ENCODE measurements at places on chromosomes 4 and X.

DNA sequence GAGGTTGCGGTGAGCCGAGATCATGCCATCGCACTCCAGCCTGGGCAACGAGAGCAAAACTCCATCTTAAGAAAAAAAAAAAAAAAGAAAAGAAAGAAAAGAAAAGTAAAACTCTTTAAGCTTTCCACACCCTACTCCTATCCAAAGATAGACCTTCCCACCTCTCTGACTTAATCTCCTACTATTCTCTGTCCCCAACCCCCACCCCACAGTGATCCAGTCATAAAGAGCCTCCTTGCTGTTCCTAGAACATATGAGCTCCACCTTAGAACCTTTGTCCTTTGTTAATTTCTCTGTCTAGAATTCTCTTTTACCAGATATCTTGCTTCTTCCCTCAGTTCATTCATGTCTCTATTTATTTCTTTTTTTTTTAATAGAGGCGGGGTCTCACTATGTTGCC lies 30.1 kb upstream of the MSN start:
- H3K36me3 ChIP-seq, result no peaks in the 10 kb centered on the region
- no peaks in the 10 kb centered on the region for H3K4me1 ChIP-seq
- no peak overlapping the region for H3K4me3 ChIP-seq
- no peak for DNase-seq
- H3K27me3 ChIP-seq, result no peaks in the 10 kb centered on the region

GRCh38 chrX:101659601-101660063 lies at the start of gene ARMCX2:
Gene ARMCX2 (minus strand): TSS chrX:101659850. CDS start chrX:101657588, 2,262 bp downstream.
- H3K36me3 ChIP-seq, result no peaks in the 10 kb centered on the region
- no peak within 1 kb of the TSS for H3K27ac ChIP-seq
- peak; percentile 64 for DNase-seq
- H3K4me3 ChIP-seq, result peak within 1 kb of the TSS; percentile 73
- no peaks in the 10 kb centered on the region for H3K4me1 ChIP-seq
- H3K27me3 ChIP-seq, result no peaks in the 10 kb centered on the region

- no peak overlapping the region for H3K27ac ChIP-seq
- no peaks in the 10 kb centered on the region for H3K27me3 ChIP-seq
- H3K36me3 ChIP-seq, result no peaks in the 10 kb centered on the region
- DNase-seq, result no peak
Observed at GRCh38 chr4:121728798-121729226, 32.0 kb upstream of the ANXA5 start.

DNA sequence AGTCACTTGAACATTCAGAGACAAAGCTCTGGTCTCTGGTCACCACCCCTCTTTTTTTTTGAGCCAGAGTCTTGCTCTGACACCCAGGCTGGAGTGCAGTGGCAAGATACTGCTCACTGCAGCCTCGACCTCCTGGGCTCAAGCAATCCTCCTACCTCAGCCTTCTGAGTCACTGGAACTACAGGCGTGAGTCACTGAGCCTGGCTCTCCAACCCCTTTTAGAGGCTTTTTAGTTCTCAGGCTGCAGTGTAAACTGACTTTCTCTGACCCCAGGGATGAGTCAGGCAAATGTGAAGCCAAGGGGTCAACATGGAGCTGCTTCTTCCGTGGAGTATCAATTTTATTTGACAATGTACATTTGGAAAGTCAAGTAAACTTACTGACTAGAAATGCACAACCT lies 229.2 kb downstream of the PTTG2 start:
- no peak overlapping the region for H3K4me3 ChIP-seq
- H3K36me3 ChIP-seq, result no peaks in the 10 kb centered on the region
- H3K4me1 ChIP-seq, result peaks cover 17% of the 10 kb centered on the region
- no peak for DNase-seq
- no peak overlapping the region for H3K27ac ChIP-seq
- no peaks in the 10 kb centered on the region for H3K27me3 ChIP-seq

GRCh38 chrX:39204353-39204752 lies 403.1 kb downstream of the MID1IP1 start:
- no peak overlapping the region for H3K27ac ChIP-seq
- no peak for DNase-seq
- H3K4me1 ChIP-seq, result no peaks in the 10 kb centered on the region
- H3K27me3 ChIP-seq, result no peaks in the 10 kb centered on the region
- no peaks in the 10 kb centered on the region for H3K36me3 ChIP-seq

DNA sequence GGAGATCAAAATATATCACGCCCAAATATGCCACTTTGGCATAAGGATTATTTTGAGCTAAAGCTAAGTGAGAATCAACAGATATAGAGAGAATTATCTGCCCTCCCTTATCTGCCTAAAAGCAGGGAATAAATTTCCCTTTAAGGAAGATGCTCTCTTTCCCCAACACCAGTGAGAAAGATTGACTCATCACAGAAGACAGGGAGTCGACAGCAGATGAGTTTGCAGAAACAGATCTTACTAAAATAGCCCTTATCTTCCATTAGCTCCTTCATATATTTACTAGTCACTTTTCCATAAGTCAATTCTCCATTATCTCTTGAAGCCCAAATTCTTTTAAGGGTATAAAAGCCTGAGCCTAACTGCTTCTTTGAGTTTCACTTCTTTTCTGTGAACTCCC lies 156.6 kb downstream of the CAMK2D start:
- DNase-seq, result no peak
- no peaks in the 10 kb centered on the region for H3K36me3 ChIP-seq
- H3K4me1 ChIP-seq, result no peaks in the 10 kb centered on the region
- H3K27me3 ChIP-seq, result no peaks in the 10 kb centered on the region

DNA sequence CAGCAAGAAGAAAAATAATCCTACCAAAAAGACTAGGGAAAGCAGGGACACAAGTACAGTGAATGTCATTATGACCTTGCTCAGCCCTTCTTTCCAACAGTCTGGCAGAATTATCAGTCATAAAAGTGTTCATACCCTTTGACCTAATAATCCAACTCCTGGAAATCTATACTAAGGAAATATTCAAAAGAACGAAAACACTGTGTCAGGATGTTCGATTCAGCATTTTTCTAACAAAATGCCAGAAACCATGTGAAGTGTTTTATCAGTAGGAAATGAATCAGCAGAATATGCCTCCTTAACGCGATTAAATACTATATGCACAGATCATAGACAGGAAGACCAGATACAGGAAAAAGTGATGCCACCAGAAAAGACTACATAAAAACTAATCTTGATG lies 16.2 kb upstream of the S100G start:
- peaks cover 11% of the 10 kb centered on the region for H3K4me1 ChIP-seq
- DNase-seq, result no peak
- H3K36me3 ChIP-seq, result peaks cover 6% of the 10 kb centered on the region
- no peaks in the 10 kb centered on the region for H3K27me3 ChIP-seq
- no peak overlapping the region for H3K4me3 ChIP-seq

DNA sequence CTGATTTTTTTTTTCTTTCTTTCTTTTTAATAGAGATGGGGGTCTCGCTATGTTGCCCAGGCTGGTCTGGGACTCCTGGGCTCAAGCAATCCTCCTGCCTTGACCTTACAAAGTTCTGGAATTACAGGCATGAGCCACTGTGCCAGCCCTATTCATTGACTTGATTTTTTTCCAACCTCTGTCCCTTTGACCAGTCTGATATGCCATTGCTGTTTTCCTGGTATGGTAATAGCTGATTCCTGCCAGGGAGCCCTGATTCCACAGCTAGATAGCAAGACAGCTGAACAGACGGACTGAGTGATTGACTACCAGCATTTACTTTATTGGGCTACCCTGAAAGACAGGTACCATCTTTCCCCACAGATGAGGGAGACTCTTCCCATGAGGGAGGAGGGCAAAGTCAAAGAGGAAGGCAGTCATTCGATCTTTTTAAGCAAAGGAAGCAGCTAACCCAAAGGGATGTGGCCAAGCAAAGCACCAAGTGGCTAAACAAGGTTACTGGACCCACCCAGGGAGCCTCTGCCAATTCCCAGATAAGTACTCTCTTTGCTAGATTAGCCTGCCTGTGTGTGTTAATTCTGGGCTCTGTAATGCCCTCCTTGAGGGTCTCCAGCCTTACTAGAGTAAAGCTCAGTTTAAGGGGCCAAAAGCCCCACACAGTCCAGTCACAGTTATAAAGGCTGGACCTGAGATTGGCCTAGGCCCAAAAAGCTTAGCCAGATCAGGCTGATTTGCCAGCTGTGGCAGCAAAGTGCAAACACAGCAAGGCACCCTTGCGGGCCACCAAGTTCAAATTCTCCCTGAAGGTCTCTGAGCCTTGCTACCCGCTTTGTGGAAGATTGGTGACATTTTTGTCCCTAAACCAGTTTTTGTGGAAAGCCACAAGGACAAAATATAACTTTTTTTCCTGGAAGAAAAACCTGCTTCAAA lies 192.4 kb upstream of the GPC4 start:
- no peaks in the 10 kb centered on the region for H3K4me1 ChIP-seq
- no peak overlapping the region for H3K4me3 ChIP-seq
- no peaks in the 10 kb centered on the region for H3K36me3 ChIP-seq
- no peaks in the 10 kb centered on the region for H3K27me3 ChIP-seq
- no peak overlapping the region for H3K27ac ChIP-seq
- no peak for DNase-seq

DNA sequence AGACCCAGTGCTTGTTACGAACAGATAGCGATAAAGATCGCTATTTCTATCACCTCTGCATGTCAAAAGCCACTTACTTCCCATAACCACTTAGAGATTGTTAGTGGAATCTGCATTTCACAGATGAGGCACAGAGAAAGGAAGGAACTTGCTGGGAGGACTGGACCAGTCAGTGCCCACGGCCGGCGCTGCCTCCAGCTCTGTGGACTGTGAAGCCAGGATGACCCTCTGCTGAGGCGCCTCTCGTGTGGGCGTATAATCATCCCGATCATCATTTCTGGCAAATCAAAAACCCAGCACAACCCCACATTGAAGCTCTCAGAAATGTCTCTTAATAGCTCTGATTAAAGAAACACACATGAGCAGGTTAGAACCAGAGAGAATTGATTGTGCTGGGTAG lies 61.5 kb upstream of the ADRA2C start:
- no peak overlapping the region for H3K27ac ChIP-seq
- peaks cover 8% of the 10 kb centered on the region for H3K27me3 ChIP-seq
- H3K4me3 ChIP-seq, result no peak overlapping the region
- H3K4me1 ChIP-seq, result peaks cover 34% of the 10 kb centered on the region
- H3K36me3 ChIP-seq, result no peaks in the 10 kb centered on the region

- peak overlapping the region; percentile 78 for H3K27ac ChIP-seq
- H3K4me3 ChIP-seq, result no peak overlapping the region
- H3K4me1 ChIP-seq, result peaks cover 33% of the 10 kb centered on the region
- no peaks in the 10 kb centered on the region for H3K36me3 ChIP-seq
- H3K27me3 ChIP-seq, result no peaks in the 10 kb centered on the region
- no peak for DNase-seq
Observed at GRCh38 chrX:23844502-23845138, 61.6 kb downstream of the SAT1 start.

DNA sequence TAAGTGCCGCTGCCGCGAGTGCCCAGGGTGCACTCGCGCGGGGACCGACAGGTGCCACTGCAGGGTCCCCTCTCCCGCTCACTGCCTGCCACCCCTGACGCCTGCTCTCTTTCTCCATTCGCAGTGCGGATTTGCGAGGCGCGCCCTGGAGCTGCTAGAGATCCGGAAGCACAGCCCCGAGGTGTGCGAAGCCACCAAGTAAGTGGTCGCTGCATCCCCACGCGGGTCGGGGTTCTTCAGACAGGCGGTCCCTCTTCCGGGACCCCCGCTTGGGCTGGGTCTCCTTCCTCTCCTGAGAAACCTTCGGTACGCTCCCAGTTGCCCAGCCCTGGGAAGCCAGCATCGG lies 547 bp downstream of the GUCY1A1 start:
- H3K27ac ChIP-seq, result no peak overlapping the region
- peaks cover 5% of the 10 kb centered on the region for H3K4me1 ChIP-seq
- peaks cover 97% of the 10 kb centered on the region for H3K27me3 ChIP-seq

DNA sequence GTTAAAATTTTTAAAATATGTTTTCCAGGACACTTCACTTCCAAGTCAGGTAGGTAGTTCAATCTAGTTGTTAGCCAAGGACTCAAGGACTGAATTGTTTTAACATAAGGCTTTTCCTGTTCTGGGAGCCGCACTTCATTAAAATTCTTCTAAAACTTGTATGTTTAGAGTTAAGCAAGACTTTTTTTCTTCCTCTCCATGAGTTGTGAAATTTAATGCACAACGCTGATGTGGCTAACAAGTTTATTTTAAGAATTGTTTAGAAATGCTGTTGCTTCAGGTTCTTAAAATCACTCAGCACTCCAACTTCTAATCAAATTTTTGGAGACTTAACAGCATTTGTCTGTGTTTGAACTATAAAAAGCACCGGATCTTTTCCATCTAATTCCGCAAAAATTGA lies 49.7 kb downstream of the XIAP start:
- H3K36me3 ChIP-seq, result no peaks in the 10 kb centered on the region
- H3K27me3 ChIP-seq, result no peaks in the 10 kb centered on the region
- H3K4me1 ChIP-seq, result no peaks in the 10 kb centered on the region
- no peak overlapping the region for H3K4me3 ChIP-seq
- DNase-seq, result no peak
- H3K27ac ChIP-seq, result no peak overlapping the region

GRCh38 chr4:139562067-139562684 lies 6.2 kb upstream of the SETD7 start:
- H3K4me1 ChIP-seq, result peaks cover 17% of the 10 kb centered on the region
- no peak for DNase-seq
- H3K27ac ChIP-seq, result no peak overlapping the region
- H3K4me3 ChIP-seq, result no peak overlapping the region

DNA sequence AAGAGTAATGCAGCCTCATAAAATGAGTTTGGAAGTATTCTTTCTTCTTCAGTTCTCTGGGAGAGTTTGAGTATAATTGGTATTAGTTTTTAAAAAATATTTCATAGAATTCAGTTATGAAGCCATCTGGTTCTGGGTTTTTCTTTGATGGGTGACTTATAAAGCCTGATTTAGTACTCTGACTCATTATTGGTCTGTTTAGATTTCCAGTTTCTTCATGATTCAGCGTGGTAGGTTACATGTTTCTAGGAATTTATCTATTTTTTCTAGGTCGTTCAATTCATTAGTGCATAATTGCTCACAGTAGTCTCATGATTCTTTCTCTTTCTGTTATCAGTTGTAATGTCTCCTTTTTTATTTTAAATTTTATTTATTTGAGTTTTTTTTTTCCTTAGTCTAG lies 111.2 kb downstream of the CEP44 start:
- no peaks in the 10 kb centered on the region for H3K36me3 ChIP-seq
- H3K4me3 ChIP-seq, result no peak overlapping the region
- H3K27me3 ChIP-seq, result no peaks in the 10 kb centered on the region
- no peaks in the 10 kb centered on the region for H3K4me1 ChIP-seq
- DNase-seq, result no peak

GRCh38 chrX:13569479-13570260 lies at the start of gene EGFL6:
Gene EGFL6 (plus strand): TSS chrX:13569601. CDS start chrX:13569862, 261 bp downstream.
- H3K4me3 ChIP-seq, result peak within 1 kb of the TSS; percentile 58
- no peaks in the 10 kb centered on the region for H3K4me1 ChIP-seq
- no peak within 1 kb of the TSS for H3K27ac ChIP-seq
- peaks cover 57% of the 10 kb centered on the region for H3K27me3 ChIP-seq

- no peaks in the 10 kb centered on the region for H3K27me3 ChIP-seq
- DNase-seq, result no peak
- no peaks in the 10 kb centered on the region for H3K36me3 ChIP-seq
- H3K27ac ChIP-seq, result no peak overlapping the region
Observed at GRCh38 chr4:138087066-138087719, 155.0 kb downstream of the SLC7A11 start.
